Effector CD4-positive, alpha-beta T cell (primary cell): ENCODE measurements at places on chromosomes 2 and 18.

DNA sequence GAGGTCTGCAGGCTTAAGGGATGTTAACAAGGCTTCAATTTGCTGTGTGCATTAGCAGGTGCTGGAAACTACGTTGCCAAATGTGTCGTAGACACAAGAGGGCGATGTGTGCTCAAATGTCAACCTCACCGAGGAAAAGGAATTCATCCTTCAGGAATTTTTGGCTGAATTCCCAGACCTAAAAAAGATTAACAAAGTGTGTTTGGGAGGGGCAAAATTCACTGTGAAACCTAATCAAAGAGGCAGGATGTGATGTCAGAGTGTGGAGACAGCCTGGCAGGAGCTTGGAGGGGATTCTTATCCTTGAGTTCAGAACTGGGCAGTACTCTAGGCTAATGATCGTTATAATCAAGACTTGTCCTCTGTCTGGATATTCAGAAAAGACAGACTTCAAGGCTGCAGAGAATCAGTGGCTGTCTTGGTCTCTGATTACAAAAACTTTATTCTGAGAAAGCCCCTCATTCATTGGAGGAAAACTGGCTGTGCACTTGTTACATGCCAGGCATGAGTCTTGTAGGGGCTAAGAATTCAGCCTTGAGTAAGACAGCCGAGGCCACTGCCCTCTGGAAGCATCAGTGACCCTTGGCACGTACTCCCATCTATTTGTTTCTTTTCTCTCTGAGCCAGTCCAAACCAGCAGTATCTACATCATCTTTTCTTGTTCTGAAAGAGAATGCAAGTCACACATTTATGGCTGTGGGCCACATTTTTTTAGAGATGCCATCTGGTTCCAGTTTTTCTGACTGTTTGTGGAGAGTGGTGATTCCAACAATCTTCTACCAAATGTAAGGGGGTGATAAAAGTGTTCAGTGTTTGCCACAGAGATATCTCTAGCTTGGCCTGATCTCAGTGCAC, 18.7 kb upstream of the SCYGR1 start:
- DNase-seq: no peak

GRCh38 chr2:53969968-53970723, 647 bp downstream of the PSME4 start:
- peak; percentile 14 for DNase-seq

GRCh38 chr2:237475704-237476141, 11.3 kb upstream of the MLPH start:
- DNase-seq: no peak

- DNase-seq: no peak
Measured at GRCh38 chr18:79642626-79643025, 37.0 kb upstream of the CTDP1 start.

GRCh38 chr2:224570328-224570993, 14.7 kb downstream of the CUL3 start:
- DNase-seq: no peak

DNA sequence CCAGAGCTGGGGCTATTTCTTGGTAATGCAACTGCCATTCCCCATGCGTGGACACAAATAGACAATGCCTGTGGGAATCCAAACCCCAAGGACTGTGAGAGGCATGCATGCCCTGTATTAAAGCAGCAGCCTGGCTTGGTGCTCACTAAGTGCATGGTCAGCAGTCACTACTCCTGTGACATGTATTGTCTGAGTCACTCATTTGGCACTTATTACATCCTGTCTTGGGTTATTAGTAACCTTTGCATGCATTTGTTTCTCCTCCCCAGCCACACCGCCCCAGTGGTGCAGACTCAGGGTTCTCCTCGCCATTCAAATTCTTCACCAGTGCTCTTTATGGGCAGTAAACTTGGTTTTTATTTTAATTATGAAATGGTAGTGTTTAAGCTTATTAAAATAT, 30.2 kb downstream of the PRKCE start:
- DNase-seq: no peak

GRCh38 chr2:129437725-129438124, 541.7 kb upstream of the RAB6C start:
- no peak for DNase-seq

DNA sequence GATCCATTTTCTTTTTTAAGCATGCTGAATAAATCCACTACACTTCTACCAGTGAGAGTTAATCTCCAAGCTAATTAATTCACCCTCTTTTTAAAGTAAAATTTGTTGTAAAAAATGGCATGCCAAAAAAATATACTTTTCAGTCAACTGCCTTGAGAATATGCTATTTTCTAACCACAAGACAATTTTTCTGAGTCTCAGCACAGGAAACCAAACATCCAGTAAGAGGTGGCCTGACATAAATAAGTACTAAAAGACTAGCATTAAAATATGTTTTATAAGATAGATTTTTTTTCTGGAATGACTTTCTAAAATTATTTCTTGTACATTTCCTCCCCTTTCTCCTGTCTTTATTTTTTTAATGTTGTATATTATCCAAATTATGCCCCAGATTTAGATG, 2.9 kb downstream of the FBXO36 start:
- no peak for DNase-seq

- no peak for DNase-seq
Measured at GRCh38 chr2:119772767-119773166, 13.0 kb downstream of the PTPN4 start.

GRCh38 chr2:215839309-215839708, 174.0 kb downstream of the MREG start:
- no peak for DNase-seq

- no peak for DNase-seq
Measured at GRCh38 chr18:27950648-27951228, 226.2 kb downstream of the CDH2 start.

DNA sequence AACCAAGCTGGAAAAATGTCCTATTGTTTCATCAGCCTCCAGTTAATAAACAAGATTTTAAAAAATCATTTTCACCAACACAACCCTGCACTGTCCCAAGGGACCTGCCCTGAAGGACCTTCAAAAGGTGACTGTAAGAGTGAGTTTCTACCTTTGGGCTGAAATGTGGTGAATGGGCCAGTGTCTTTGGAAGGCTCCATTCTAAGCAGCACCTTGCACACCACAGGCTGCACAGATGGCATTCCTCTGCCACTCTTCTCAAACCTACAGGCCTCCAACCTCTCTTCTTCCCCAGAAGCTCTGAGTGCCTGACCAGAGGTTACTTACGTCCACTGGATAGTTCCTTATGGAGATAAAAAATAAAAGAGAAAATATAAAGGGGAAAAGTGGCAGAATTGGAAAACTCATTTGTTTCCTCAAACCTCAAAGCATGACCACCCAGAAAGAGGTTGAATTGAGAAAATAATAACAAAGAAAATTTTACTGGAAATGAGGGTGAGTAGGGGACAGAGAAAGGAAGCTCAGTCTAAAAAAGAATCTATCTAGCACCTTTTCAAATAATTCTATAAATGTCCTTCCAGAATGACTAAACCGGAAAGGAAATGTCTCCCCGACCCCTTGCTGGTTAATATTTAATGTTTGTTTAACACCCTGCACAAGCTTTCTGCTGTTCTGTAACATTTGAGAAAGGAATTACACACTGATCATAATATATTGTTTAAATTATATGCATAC, 175.7 kb downstream of the METTL4 start:
- no peak for DNase-seq

- DNase-seq: no peak
Measured at GRCh38 chr2:216066230-216066629, 15.4 kb downstream of the PECR start.

- no peak for DNase-seq
Measured at GRCh38 chr2:61059382-61059781, 6.3 kb upstream of the SANBR start.

GRCh38 chr2:48183991-48184390, 277.7 kb upstream of the FBXO11 start:
- DNase-seq: no peak

DNA sequence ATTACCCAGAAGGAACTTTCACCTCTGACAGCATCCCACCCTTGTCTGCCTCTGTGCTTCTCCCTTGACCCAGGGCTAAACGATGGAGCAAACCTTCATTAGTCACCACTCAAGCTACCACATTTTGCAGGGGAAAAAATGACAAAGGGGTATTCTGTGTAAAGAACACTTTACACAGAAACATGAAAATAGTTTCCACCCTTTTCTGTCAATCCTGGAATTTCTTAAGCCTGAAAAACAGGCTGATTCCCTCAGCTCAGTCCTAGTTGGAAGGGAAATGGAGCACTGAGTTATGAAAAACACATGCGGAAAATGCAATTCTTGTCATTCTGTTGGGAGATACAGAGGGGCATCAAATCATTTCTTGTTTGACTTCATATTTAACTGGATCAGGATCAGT, 175.0 kb upstream of the HNRNPA3 start:
- no peak for DNase-seq

DNA sequence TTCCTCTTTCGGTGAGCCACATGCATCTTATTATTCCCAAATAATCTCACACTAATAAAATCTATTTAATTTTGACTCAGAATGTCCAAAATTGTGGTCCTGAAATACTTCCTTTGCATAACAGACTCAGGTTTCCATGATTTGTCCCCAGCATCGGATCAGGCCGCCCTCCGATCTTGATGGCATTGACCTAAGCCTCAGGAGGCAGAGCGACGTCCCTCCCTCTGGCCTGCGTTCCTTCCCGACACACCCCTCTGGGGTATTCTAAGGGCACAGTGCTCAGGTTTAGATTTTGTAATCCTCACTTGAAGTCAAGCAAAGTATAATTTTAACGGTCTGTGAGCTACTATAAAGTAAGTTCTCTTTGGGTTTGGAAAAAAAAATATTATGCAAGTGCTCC, 857.7 kb downstream of the GALR1 start:
- DNase-seq: no peak

GRCh38 chr2:178268435-178268834, 74.1 kb downstream of the OSBPL6 start:
- DNase-seq: no peak

GRCh38 chr2:164761737-164762460, 79.7 kb downstream of the COBLL1 start:
- no peak for DNase-seq

- no peak for DNase-seq
Measured at GRCh38 chr2:180057706-180058412, 50.8 kb upstream of the CWC22 start.

DNA sequence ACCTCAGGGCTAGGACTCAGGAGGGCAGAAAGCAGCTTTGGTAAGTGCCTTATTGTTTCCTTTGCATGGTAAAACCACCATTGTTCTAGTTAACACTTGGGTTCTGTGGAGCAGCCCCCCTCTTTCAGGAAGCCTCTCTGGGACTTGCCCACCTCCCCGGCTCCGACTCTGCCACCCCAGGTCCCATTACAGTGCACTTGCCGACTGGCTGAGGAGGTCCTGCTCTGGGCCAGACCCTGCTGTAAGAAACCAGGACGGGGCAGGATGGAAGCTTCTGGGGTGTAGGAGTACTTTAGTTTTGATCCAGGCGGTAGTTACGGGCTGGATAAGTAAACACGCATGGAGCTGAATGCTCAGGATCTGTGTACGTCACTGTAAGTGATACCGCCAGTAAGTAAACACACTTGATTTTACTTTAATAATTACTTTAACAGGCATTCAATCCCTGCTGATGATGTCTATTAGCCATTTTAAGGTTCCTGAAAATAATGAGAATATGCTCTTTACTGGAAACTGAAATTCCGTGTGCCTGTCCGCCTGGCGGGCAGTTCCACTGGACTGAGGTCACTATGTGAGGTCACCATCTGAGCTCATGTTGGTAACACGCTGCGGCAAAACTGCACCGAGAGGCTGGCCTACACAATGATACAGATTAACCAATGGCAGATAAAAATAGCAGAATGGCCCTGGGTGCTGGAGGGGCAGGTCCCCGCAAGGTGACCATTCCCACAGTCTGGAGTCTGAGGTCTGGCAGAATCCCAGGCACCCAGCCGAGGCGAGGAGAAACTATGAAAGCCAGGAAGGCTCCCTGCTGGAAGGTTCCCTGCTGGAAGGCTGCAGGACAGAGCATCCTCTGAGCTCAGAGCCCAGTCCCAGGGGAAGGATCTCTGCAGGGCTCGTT, 25.2 kb downstream of the HS1BP3 start:
- DNase-seq: no peak

DNA sequence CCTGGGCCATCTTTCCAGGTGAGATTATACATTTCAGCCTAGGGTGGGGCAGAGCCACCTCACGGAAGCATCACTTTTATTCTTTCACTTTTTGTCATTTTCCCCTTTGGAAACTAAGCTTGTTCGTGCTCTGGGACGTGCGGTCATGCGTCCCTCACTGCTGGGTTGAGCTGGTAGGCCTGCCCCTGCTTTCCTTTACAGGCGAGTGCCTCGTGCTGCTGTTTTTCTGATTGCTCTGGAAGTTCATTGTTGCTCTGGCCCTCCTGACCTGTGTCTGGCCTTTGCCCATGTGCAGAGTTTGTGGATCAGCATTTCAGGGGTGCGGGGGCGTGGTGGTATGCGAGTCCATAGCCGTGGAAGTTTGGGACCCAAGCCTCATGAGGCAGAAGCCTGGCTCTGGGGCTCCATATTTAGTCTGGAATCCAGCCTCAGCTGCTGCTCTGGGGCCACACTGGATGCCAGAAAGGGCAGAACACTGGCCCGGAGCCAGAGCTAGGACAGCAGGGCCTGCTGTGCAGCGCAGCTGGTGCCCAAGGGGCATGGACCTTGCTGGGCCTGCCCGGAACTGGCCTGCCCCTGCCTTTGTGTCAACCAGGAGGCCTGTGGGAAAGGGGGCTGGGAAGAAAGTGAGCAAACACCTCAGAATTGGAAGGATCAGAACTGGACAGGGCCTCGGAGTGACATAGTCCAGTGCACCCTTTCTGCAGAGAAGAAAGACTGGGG, 51.1 kb downstream of the CTIF start:
- no peak for DNase-seq

- DNase-seq: no peak
Measured at GRCh38 chr2:9738535-9739496, 104.5 kb upstream of the TAF1B start.
